Posterior cingulate gyrus (tissue), 11 donors: ENCODE measurements at places on chromosomes 16 and 17.

- no peak for DNase-seq
Observed at GRCh38 chr16:27748868-27749546, 199.1 kb downstream of the KATNIP start.

GRCh38 chr17:82917699-82918345, 78.0 kb upstream of the ZNF750 start:
- DNase-seq, result no peak

- DNase-seq, result no peak
Observed at GRCh38 chr17:50853015-50853615, 13.0 kb downstream of the TOB1 start.

- no peak for DNase-seq
Observed at GRCh38 chr16:81335669-81336068, 20.9 kb downstream of the GAN start.
